HS-5 (cell line): ENCODE measurements at places on chromosomes 4 and X.

DNA sequence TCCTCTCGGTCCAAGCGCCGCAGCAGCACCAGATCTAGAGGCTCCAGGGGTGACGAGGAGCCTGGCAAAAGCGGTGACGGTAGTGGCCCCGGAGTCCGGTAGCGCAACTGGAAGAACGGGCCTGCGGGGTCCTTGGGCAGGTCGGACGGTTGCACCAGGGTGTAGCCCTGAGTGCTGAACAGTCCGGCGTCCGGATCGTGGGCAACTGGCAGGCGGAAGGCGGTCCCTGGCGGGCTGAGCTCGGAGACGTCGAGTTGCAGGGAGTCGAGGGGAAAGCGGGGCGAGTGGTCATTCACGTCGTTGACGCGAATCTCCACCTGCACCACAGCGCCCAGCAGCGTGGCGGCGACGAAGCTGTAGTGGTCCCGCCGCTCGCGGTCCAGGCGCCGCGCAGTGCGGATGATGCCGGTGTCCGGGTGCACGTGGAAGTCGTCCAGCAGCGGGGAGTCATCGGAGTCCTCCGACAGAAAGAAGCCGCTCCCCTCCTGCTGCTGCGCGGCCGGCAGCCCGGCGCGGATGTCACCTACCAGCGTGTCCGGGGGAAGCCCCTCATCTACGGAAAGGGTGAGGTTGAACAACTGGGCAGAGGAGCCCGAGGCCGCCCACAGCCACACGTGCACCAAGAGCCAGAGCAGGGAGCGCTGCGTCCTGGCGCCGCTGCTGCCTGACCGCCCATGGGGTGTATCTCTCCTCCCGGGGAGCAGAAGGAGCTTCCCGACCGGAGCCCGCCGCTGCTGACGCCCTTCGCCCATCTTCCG is 837 bp downstream of the DCHS2 start:
- DNase-seq = no peak

- no peak for DNase-seq
Measured at GRCh38 chr4:108940149-108940548, 177.3 kb upstream of the ETNPPL start.

DNA sequence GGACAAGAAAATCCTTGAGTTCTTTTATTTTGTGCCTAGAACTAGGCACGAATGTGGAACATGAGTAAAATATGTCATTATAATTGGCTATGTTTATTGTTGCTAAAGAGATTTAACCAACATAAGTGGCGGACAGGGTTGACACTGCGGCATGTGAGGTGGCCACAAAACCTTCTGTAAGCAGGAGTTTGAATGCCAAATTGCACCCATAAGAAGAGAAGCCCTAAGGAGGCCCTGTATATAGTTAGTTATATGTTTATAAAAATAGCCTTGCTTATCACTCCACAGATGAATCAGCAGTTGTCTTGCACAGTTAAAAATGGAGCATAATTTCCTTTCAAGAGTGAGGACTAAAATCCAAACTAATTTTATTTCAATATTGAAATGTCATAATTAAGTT is 336.1 kb downstream of the GBA3 start:
- DNase-seq = no peak

DNA sequence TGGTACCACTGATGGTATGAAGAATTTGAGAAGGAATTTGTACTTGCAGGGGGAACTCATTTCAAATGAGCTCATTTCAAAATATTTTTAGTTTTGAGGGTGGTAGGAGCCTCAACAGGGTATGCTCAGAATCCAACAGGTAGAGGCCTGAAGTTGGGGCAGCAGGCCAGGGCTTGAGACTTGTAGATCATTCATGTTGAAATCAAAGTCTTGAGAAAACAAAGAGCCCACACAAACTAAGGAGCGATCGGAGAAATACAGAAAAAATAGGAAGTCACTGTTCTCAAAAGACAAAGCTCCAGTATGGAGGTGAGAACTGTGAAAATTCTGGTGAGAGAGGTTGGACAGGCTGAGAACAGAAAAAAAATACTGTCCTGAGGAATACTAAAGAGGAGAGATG is 979 bp upstream of the SLC9A6 start:
- no peak for DNase-seq

DNA sequence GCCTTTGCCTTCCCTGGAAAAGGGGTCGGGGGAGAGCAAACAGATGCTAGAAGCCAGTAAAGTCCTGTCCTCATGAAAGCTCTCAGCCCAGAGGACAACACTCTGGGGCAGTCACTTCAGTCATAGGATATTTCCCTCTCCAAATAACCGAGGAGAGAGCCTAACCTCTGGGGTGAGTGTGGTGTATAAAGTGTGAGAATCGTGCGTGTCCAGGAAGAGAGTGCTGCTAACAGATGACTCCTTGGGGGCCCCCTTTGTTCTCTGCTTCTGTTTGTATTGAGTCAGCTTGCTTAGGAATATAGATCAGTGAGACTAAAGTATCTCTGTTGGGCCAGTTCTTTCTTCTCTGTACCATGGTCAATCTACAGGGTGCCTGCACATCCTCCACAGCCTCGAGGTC is 247.2 kb downstream of the PALLD start:
- no peak for DNase-seq
